HT1080 (cell line): ENCODE measurements at places on chromosomes 5 and 9.

GRCh38 chr9:12705738-12706391, 12.7 kb downstream of the TYRP1 start:
- no peak for DNase-seq

GRCh38 chr5:153618867-153619266, 128.4 kb downstream of the GRIA1 start:
- peak; percentile 37 for DNase-seq

DNA sequence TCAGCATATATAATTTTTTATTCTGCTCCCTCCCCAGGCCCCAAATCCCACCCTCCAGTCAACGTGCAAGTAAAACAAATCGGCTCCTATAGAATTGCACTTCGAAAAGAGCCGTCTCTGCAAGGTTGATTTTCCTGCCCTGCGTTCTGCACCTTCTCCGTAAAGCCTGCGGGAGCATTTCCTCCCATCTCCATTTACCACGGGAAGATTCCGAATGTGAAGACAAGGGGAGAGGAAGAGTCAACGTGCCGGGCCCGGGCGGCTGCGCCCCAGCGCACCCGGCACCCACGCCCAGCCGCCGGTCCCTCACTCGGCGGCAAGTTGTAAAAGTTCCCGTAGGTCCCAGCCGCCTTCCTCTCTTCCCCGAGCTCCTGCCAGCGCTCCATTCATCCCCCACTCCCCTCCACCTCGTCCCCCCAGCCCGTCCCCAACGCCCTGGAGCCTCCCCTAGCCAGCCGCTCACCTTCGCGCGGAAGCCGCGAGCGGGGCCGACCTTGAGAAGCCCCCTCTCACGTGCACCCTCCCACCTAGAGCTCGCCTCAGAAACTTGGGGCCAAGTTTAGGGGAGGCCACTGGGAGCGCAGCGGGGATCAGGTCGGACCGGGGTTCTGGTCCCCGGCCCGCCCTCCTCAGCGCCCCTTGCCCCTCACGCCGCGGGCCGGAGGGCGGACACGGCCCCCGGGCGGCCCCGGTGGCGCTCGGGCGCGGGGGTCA, 431 bp downstream of the BNC2 start:
- peak; percentile 16 for DNase-seq

DNA sequence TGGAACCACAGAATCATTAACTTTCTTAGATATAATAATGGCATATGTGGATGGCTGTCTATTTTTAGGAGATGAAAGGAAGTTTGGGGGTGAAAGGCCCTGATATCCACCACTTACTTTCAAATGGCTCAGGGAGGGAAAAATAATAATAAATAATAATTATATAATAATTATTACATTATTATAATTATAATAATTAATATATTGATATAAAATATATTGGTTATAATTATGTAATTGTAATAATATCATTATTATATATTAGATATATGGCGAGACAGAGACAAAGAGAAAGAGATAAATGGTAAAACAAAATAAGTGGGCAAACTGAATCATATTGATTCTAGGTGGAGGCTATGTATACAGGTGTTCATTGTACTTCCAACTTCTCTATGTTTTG, 136.6 kb downstream of the GAPVD1 start:
- DNase-seq: no peak

DNA sequence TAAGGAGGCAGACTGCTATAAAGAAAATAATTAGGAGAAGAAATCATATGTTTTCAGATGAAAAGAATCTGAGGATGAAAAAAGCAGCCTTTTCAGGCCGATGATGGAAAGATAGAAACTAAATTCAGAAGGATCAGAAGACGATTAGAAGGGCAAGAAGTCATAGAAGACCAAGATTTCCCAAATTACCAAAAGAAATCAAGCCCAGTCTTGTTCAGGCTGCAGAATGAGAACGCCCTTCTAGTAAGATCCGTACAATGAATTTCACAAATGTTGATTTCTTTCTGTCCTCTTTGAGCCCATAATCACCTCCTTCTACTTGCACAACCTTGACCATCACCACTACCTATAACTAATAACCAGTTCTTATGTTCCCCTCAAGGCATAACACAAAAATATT, 114.6 kb upstream of the CCDC152 start:
- DNase-seq: no peak

DNA sequence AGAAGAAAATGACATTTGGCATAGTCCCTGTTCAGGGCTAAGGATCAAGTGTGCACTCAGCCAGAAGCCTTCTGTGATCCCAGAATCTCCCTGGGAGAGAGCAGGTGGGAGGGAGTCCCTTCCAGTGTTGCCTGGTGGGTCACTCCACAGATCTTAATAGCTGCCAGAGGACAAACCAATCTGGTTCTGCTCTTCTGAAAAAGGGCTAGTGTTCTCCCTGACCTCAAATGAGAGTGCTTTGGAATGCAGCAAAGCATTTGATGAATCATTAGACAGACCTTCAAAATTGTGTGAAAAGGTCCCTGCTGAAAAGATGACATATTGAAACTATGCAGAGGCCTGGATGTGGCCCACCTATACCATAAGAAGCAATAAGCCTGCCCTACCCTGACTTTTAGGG, 339.7 kb downstream of the TMEM232 start:
- peak; percentile 67 for DNase-seq

DNA sequence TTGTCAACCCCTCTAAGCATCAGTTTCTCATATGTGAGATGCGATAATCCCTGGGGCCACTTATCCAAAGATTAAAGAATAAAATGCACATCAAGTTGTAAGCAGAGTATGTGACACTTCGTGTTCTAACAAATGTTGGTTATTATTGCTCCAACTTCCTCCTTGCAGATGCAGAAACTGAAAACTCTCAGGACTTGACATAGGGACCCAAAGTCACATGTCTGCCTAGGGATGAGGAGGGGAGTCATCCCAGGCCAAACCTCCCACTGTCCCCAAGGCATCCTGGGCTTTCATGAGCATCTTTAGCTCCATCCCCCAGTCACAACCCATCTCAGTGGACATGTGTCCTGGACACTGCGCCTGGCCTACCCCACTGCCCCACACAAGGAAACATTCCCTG, 27.5 kb upstream of the SYK start:
- no peak for DNase-seq

GRCh38 chr5:181223729-181224389, 778 bp downstream of the TRIM41 start:
- DNase-seq: no peak

DNA sequence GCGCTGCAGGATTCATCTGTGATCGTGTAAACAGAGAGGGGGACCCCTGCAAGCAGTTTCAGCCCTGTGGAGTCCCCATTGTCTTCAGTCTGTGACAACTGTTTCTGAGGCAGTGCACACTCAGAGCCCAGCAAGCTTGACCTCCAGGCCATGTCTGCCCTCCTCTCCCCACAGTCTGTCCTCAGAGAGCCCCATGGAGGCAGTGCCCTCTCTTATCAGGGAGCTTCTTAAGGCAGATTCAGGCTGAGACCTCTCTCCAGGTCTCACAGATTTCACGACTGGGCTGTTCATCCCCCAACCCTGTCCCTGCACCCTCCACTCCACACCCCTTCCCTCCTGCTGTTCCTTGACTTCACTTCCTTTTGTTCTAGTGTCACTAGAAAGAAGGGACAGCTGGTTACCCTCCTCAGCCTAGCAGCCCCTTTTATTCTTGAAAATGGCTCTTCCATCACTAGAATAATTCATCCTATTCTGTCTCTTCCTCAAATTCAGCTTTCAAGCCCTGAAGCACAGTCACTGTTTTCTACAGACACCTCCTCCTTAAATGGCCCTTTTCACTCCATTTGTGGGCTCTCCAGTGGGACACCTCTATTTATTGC, 218.4 kb downstream of the MED10 start:
- DNase-seq: peak; percentile 18

GRCh38 chr9:13719981-13720676, 440.6 kb upstream of the MPDZ start:
- DNase-seq: peak; percentile 21

- peak; percentile 40 for DNase-seq
Observed at GRCh38 chr5:109905906-109906305, 216.2 kb downstream of the MAN2A1 start.

DNA sequence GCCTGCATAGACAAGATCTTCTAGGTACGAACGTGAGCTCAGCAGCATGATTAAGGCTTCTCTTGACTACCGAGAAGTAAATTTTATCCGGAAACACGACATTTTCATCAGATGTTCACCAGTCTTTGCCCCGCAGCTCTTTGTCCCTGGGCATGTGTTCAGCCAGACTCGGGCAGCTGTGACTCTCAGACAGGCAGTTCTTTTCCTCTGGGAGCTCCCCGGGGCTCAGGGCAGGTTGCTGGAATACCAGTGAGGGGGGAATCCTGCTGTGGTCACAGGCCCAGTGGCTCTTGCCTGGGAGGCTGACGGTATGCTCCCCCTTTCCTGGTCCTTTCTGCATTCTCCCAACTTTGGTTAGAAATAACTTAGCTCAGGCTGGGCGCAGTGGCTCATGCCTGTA, 186.1 kb downstream of the GNA14 start:
- no peak for DNase-seq

DNA sequence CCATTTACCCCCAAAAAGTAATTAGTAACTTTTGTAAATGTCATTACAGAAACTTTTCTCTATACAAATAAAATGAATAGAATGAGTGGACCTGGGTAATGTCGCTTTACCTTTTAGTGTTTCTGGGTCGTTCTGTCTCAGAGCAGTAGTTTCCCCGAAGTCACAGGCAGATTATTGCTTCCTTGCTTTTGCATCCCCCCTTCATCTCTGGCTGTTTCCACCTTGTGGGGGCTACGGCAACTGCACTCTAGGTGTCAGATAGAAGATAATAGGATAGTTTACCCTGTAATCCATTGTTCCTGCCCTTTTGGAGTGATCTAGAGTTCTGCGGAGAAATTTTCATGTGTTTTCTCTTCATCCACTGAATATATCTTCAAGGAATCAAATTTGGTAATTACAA, 68.7 kb downstream of the PRR16 start:
- no peak for DNase-seq

DNA sequence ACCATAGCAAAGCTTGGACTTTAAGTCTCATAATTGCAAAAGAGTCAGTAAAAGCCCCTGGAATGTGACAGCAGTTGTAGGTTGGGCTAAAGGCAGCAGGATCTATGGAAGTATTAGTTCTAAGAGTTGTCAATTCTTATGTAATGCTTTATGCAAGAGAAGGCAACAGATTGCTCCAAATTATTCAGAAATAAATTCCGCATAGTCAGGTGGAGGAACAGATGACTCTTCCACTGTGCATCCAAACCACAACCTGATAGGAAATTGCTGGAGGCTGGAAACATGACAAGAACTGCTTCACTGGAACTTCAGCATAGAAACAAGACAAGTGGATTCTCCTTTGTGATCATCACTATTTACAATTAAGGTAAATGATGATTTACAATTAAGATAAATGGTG, 101.0 kb downstream of the STARD4 start:
- peak; percentile 17 for DNase-seq

GRCh38 chr9:132945186-132946130, 1.0 kb upstream of the TSC1 start:
- DNase-seq: no peak

DNA sequence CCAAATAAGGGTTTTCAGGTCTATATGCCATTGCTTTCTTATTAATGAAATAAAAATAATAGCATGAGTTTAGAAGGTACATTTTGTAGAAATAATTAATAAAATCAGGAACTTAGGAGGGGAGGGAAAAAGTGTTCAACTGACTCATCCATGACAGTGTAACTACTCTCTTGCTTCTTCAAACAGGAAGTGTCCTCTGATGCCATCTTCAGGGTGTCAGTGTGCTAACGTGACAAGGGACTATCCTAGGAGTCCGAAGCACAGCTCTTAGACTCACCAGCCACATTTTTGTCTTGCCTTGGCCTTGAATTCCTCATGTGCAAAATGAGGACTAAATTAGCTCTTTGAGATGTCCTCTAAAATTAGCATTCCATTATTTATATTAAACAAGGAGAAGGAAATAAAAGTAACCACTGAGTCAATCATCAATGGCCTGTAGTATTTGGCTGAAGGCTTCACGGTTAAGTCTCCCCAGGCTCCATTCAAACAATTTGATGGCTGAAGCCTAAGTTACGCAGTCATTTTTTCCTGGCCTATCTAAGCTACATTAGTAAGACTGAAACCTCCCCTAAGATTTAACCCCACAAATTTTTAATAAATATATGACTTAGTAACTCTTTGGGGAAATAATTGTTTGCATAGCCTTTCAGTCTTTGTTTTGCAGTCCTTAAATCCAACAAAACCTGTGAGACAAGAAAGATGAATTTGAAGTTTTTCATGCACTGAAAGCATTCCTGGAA, 151.1 kb downstream of the ARL15 start:
- DNase-seq: peak; percentile 40

GRCh38 chr5:148665431-148665830, 11.1 kb upstream of the HTR4 start:
- no peak for DNase-seq

GRCh38 chr5:171453056-171453725, 33.7 kb downstream of the FGF18 start:
- no peak for DNase-seq

- DNase-seq: no peak
Observed at GRCh38 chr5:42361315-42361688, 61.9 kb upstream of the GHR start.

DNA sequence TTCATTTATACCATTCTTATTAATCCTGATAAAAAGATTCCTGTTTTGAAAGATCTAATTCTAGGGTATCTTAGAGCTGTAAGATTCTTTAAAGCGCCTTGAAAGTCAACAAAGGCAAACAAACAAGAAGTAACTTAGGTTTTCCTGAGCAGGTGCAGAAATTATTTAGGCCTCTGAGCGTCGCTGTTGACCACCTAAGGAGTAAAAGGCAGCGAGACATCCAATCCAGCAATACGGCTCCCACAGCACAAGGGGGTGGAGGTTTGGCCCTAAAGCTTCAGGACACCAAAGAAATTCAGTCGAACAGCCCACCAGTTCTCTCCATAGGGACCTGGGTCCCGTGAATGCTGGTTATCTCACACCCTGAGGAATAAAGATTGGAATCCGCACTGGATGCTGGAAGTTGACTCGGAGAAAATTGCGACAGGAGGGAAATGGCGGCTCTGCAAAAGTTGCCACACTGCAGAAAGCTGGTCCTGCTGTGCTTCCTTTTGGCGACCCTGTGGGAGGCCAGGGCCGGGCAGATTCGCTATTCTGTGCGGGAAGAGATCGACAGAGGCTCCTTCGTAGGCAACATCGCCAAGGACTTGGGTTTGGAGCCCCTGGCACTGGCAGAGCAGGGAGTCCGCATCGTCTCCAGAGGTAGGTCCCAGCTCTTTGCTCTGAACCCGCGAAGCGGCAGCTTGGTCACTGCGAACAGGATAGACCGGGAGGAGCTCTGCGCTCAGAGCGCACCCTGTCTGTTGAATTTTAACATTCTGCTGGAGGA, at the start of gene PCDHGA2:
Gene PCDHGA2, plus strand, starts transcription at position 223 of the 769 bp plus-strand sequence.
- DNase-seq: peak; percentile 36

DNA sequence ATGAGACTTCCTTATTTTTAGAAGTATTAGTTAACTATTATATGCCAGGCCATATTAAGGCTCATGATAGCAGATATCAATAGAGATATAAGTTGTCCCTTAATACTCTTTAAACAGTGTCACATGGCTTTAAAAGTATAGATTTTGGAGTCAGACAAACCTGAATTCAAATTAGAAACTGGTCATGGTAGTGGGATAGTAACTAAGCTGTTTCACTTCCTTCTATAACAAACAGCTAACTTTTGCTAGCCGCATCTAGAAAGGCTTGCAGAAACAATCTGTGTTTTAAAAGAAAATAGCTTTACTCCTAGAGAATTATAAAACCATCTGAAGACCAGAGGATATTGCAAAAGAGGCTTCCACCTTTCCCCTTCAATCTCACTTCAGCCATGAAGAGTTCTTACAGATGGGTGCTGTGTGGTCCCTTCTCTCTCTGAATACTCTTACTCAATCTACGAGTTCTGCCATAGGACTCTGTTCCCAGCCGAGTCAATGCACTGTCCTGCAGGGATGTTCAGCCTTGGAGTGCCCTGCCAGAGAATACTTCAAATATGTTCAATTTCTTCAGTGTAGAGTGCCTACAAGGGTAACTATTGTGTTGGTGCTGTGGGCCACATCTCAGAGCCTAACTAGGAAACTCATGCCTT, 810.2 kb downstream of the EFNA5 start:
- no peak for DNase-seq
